Stimulated activated CD4-positive, alpha-beta T cell treated with anti-CD3 and anti-CD28 coated beads, Interleukin-4, amount 100 ng/mL, for 48 hours (primary cell): ENCODE measurements at places on chromosomes 6 and 20.

- DNase-seq, result no peak
Observed at GRCh38 chr6:104201557-104201956, 658.2 kb downstream of the HACE1 start.

DNA sequence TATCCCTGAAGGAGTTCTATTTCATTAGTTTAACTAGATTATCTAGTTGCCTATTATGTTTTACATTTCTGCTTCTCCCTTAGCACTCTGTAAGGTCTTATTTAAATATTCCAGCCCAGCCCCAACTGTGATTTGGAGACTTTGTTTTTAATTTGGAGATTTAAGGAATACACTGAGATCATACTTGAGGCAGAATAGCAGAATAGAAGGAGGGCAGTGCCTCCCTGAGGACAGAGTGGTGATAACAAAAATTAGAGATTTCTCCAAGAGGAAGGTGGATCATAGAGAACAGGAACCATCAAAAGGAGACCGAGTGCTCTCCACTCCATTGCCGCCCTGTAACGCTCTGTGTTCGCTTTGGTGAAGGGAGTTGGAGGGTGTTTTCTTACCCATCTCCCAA lies 14.8 kb upstream of the CD164 start:
- no peak for DNase-seq

DNA sequence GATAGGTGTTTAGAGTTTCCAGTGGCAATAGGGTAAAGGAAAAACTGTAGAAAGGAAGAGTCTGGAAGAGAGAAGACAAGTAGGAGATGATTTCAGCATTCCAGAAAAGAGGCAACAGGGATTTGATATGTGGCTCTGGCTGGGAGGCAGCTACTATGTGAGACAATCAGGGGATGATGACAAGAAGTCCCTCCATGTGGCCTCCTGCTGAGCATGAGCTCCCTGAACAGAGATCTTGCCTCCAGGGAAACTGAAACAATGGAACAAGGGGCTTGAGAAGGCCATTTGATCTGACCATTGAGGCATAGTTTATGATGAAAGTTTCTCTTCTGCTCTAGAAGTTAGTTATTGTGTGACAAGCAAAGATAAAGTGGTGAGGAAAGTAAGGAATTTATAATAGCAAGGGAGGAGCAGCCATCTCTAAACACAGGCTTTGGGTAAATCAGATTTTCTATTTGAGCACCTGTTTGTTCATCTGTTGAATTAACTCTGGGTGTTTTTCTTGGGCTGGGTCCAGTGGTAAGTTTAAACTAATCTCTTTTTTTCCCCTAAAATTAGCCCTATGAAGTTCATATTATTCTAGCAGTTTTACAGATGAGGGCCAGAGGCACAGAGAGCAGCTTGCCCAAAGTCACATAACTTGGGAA lies 3.0 kb upstream of the GPX5 start:
- no peak for DNase-seq

DNA sequence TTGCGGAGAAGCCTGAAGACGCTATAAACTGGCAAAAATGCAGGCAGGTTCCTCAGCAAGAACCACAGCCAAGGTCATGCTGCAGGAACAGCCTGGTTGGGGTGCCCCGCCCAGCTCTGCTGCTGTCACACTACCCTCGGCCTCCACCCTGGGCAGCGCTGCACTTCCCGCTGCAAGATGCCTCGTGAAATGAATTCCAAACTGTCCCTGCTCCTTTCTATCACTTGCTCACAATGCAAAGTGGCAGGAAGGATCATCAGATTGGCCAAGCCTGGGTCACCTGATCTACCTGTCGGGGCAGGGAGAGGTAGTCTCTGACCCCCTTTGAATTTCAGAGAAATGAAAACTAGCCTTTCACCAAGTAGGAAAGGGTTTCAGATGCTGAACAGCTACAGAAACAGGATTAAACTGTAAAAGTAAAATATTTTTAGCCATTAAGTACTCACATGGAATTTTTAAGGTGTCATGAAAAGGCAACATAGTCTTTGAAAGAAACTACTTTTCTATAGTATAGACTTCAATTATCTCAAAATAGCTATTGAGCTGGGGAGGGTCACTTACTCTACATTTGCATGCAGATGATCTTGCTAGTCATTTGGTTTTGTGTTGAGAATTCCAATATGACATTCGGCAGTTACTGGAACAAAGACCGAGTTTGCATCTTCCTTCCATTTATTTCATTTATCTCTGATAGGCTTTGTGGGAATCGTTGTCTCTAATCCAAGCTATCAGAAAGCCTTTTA lies 236.4 kb upstream of the ASCC3 start:
- DNase-seq, result no peak

GRCh38 chr6:35049156-35049735 lies 91.9 kb downstream of the TCP11 start:
- no peak for DNase-seq

GRCh38 chr6:20921578-20921977 lies 387.3 kb downstream of the CDKAL1 start:
- no peak for DNase-seq

- DNase-seq, result no peak
Observed at GRCh38 chr6:149107520-149107919, 210.0 kb upstream of the TAB2 start.

GRCh38 chr6:105711216-105711615 lies 308.3 kb upstream of the PREP start:
- DNase-seq, result no peak
